ENCODE measurements at places on chromosomes 16 and 17.
A peak's percentile ranks its signal among the peaks of the same experiment; 100 is the strongest.

- DNase-seq, result no peak
These were observed 35.9 kb upstream of the KIFC3 start for GRCh38 chr16:57838161-57838560.

- DNase-seq, result no peak
These were observed 135.9 kb downstream of the KATNIP start for GRCh38 chr16:27685807-27686206.

- DNase-seq, result peak; percentile 85
These were observed 81.8 kb upstream of the TOB1 start for GRCh38 chr17:50947782-50948543.

- DNase-seq, result peak; percentile 3
These were observed 200.8 kb downstream of the PRKCB start for GRCh38 chr16:24036614-24037013.

All from NCI-H774 (cell line).